CD8-positive, alpha-beta memory T cell (primary cell): ENCODE measurements at places on chromosomes 2 and 18.

- DNase-seq: no peak
Observed at GRCh38 chr2:74887960-74888700, 54.2 kb downstream of the HK2 start.

GRCh38 chr2:66494708-66495107 is 59.8 kb downstream of the MEIS1 start:
- no peak for DNase-seq

- DNase-seq: no peak
Observed at GRCh38 chr2:48668992-48669391, 51.3 kb downstream of the GTF2A1L start.

- DNase-seq: no peak
Observed at GRCh38 chr2:26139269-26140183, 33.4 kb upstream of the GAREM2 start.

DNA sequence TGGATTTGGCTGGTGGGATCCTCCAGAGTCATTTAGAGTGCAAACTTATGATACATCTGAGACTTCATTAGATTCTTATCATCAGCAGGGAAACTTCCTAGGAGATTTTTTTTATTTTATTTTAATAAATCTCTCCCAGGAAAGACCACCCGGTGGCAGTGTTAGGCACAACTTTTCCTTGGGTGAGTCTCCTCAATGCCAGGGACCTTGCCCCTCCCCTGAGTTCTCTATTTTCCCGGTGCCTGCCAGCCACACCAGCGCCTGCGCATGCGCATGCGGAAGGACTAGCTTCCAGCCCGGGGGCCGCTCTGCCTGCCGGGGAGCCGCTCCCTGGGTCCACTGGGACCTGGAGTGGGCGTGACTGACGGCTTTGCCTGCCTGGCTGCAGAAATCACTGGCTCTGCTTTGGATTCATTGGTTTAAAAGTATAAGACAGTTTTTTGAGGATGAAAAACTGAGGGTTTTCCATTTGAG is 86.6 kb downstream of the TMEM182 start:
- DNase-seq: no peak

DNA sequence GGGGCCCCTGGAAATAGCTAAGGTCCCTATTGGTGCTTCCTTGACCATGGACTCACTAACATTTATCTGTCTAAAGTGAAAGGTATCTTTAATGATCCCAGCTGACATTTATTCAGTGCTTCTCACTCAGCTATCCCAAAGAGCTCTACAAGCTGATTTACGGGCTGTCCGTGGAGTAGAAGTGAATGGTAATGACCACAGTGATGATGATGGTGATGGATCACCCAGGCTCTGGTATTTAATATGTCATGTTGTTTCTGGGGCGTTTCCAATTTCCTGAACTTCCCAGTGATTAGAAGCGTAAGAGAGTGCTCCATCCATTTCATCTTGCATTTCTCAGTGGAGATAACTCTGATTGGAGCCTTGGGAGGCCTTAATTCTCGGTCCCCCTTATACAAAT is 304.3 kb downstream of the HRH4 start:
- no peak for DNase-seq

DNA sequence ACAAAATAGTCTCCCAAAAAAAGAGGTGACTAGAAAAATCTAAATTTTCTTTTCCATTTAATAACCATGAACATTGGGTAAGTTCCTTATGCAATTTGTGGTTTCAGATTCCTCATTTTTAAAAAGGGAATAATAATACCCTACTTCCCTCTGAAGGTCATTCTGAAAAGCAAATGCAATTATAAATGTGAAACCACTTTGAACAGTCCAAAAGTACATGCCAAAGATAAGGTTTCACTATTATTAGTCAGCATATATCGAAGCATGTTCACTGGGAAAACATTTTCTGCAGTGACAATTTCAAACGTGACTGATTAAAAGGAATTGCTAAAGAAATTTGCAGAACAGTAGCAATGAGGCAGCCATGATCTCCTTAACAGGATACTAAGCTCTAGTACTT is 100.1 kb upstream of the RNF152 start:
- DNase-seq: no peak

DNA sequence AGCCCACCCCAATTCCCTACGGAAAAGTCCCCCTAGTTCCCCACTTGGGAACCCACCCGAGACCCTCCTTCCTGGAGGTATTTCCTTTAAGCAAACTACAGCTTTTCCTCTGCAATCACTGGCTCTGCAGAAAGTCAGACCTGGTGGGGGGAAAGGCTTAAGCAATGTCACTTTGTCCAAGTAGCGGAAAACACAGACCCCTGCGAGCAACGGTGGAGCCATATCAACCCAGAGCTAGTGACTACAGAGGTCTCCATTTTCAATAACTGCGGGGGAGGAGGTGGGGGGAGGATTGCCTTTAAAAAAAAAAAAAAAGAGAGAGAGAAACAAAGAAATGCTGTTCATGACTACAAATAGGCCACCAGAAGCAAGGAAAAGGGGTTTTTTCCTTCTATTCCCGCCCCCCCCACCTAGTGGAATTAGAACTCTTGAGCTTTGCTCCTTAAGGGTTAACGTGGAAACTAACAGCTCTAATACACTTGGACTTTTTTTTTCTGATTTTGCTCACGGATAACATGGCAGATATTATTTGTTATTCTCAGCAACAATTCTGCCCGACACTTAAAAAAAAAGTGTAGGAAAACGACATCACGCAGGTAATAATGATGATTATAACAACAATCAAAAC is 1.1 kb upstream of the FRZB start:
- no peak for DNase-seq

DNA sequence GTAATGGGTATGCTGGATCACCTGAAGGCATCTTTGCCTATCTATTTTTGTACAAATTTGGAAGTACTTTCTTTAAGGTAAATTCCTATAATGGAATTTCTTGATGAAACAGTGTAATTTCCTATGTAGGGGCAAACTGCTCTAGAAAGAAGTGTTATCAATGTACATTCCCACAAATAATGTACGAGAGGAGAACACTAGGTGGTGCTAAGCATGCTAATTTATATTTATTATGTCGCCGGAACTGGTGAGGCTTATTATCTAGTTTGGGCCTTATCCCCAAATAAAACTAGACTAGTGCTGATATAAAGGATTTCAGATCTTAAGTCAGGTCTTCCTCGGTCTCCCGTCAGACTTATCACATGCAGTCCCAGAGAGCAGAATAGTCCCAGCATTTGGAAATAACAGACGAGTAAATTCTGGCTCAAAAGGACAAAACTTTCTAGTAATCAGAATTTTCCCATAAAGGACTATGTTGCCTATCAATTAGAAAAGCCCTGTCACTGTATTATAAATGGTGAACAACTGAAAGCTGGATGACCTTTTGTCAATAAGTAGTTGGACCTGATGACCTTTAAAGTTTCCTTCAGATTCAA is 86.9 kb upstream of the RBBP8 start:
- DNase-seq: no peak

DNA sequence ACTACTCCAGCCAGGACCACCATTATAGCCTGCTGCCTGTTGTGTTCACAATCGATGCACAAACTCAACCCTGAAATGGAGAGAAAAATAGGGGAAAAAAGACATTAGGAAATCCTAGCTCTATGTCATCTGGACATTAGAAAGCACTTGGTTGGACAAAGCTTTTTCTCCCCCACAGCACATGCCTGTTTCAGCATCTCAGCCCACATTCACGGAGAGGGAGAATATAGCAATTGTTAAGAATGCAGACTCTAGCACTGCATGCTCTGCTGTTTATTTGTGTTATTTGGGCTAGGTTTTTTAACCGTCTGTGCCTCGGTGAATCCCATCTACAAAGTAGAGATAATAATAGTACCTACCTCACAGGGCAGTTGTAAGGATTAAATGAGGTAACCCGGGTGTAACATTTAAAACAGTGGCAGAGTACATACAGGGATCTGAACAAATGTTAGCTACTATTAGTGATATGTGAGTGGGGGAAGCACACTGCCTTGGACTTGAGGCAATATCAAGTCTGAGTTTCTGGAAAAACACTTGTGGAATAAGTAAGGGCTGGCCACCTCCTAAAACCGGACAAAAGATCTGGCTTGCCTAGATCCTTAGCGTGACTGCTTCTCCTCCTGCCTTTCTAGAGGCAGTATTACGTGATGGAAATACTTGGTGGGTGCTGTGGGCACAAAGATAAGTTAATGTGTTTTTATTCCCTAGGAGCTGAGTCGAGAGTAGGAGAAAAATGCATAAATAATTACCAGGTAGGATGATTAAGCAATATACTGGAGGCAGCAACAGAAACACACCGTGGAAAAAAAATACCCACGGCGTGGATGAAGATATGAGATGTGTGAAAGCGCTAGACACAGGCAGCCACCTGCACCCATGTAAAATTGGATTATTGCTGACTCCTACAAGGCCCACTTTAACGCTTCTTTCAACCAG is 1.0 kb upstream of the PPP1CB start:
- peak; percentile 66 for DNase-seq

- DNase-seq: no peak
Observed at GRCh38 chr18:79356435-79356834, 39.3 kb upstream of the NFATC1 start.

- no peak for DNase-seq
Observed at GRCh38 chr2:81984969-81985637, 1680.6 kb upstream of the LRRTM1 start.

- no peak for DNase-seq
Observed at GRCh38 chr2:211982162-211982561, 556.4 kb downstream of the ERBB4 start.

- DNase-seq: no peak
Observed at GRCh38 chr18:78244779-78245178, 734.8 kb upstream of the SALL3 start.

- no peak for DNase-seq
Observed at GRCh38 chr2:168935810-168936581, 34.9 kb downstream of the G6PC2 start.

DNA sequence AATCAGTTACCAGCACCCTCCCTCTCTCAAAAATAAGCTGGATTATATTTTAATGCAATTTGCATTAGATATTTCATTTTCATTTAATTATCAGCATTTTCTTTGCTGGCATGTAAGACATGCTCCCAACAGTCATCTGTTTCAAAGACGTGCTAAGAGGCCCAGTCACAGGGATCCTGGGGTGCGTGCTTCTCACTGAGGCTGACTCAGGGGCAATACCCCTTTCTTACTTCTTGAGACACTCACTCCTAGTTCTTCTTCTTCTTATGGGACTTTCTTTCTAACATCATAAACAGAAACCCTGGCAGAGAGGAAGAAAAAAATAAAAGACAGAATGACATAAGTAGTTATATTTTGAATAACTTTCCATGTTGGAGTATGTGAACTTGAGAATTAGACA is 372.1 kb upstream of the MEX3C start:
- DNase-seq: no peak

DNA sequence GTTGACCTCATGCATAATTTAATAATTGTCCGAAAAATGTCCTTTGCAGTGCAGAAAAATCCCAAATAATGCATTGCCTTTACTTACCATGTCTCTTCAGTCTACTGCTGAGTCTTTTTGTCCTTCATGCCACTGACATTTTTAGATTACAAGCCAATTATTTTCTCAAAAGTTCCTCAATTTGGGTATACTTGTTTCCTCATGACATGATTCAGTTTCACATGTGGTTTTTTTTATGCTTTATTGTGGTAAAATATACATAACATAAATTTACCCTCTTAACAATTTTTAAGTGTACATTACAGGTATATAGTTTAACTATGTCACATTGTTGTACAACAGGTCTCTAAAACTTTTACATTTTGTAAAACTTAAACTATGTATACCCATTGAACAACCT is 81.0 kb downstream of the EPC2 start:
- no peak for DNase-seq

- DNase-seq: no peak
Observed at GRCh38 chr2:64295326-64296139, 151.3 kb upstream of the PELI1 start.

DNA sequence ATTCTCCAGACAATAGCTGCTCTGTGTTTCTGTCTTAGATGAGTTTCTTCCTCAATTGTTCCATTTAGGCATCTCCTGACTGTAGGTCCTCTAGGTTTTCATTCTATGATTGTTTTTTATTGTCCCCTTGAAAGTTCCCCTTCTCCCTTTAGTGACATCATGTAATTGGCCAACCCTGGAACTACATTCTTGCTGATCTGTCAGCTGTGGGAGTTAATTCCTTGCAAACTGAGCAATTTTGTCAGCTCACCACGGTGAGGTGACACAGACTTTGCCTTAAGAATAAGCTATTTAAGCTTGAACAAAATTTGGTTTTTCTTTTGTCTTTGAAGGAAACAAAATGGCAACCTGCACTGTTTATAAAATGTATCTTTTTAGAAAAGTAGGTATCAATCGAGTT is 95.9 kb downstream of the TXNL1 start:
- DNase-seq: no peak

DNA sequence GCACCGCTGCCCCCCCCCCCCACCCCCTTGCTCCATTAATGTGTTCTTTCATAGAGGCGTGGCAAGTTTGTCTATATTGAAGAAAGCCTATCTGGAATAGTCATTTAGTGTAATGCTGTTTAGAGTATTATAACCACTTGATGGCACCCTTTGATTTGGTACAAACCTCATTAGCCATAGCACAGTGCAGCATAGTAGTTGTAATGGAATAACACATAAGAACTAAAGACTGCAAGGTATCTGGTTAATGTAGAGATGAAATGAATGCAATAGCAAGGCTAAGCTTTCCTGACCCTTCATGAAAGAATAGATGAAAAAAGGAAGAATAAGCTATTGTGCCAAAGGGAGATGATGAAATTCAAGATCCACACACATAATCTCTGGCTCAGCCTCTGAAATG is 81.9 kb downstream of the EHBP1 start:
- DNase-seq: no peak

DNA sequence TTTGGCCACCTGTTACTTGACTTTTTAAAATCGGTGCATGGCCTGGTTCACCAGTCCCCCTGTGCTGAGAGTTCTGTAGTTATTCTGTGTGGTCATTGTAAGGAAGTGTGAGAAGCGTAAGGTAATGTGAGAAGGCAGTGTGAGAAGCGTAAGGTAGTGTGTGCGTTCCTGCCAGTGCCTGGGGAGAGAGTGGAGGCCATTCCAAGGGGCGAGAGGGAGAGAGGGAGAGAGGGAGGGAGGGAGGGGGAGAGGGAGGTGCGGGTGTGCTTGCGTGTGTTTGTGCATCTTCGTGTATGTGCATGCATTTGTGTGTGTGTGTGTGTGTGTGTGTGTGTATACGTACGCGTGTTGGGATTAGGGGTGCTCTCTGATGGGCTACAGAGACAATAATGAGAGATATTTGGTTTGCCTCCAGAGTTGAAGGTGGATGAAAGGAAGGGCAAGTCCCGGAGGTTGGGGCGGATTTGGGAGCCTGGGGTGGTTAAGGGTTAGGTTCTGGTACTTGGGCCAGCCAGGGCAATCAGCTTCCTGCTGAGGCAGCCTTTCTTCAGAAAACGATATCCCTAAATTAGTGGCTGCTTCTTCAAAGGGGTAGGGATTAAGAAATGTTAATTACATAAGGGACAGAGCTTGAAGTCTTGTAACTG is 53.7 kb downstream of the SGPP2 start:
- no peak for DNase-seq
